ENCODE measurements at places on chromosomes 6 and 20.

DNA sequence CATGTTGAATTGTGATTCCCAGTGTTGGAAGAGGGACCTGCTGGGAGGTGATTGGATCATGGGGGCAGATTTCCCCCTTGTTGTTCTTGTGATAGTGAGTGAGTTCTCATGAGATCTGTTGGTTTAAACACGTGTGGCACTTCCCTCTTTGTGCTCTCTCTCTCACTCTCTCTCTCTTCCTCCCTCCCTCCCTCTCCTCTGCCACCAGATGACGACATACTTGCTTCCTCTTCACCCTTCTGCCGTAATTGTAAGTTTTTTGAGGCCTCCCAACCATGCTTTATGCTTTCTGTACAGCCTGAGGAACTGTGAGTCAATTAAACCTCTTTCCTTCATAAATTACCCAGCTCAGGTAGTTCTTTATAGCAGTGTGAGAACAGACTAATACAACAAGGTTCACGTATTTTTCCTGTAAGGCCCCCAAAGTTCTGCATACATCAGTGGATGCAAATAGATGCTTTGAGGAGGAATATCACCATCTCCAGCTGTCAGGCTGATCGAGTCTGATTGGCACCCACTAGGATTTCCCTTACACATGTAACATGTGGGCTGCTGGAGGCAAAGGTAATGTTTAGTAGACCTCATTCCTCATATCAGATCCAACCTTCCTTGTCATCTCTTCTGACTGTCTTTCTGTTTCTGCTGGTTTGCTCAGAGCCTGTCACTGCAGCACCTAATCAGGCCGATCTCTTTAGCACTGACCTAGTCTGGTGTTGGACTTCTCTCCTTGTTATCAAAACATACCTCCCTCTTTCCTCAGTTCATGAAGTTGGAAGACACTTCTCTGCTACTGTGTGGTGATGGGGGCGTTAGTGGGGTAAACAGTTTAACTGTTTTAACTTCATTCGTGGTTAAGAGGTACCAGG is 54.3 kb upstream of the BACH2 start:
- peaks cover 61% of the 10 kb centered on the region for H3K4me1 ChIP-seq
- peak overlapping the region; percentile 61 for H3K4me3 ChIP-seq
- peaks cover 3% of the 10 kb centered on the region for H3K36me3 ChIP-seq
- H3K27me3 ChIP-seq, result no peaks in the 10 kb centered on the region
- peak overlapping the region; percentile 98 for H3K27ac ChIP-seq

GRCh38 chr20:43744151-43744611 is 17.4 kb upstream of the GTSF1L start:
- no peak overlapping the region for H3K27ac ChIP-seq
- peak; percentile 46 for DNase-seq
- H3K36me3 ChIP-seq, result no peaks in the 10 kb centered on the region
- peaks cover 15% of the 10 kb centered on the region for H3K4me1 ChIP-seq
- H3K27me3 ChIP-seq, result peaks cover 11% of the 10 kb centered on the region

- peaks cover 44% of the 10 kb centered on the region for H3K4me1 ChIP-seq
- peak; percentile 37 for DNase-seq
- no peak overlapping the region for H3K4me3 ChIP-seq
Observed at GRCh38 chr20:44496976-44497375, 21.3 kb downstream of the TTPAL start.

GRCh38 chr6:136405420-136406029 is 115.9 kb upstream of the BCLAF1 start:
- H3K27ac ChIP-seq, result no peak overlapping the region
- no peaks in the 10 kb centered on the region for H3K36me3 ChIP-seq
- H3K4me3 ChIP-seq, result no peak overlapping the region

- H3K27me3 ChIP-seq, result peaks cover 2% of the 10 kb centered on the region
- H3K4me1 ChIP-seq, result no peaks in the 10 kb centered on the region
- no peak for DNase-seq
- no peak overlapping the region for H3K4me3 ChIP-seq
Observed at GRCh38 chr6:152572338-152573088, 64.6 kb downstream of the SYNE1 start.

GRCh38 chr6:722608-723007 is 29.7 kb upstream of the EXOC2 start:
- no peak overlapping the region for H3K27ac ChIP-seq
- no peak overlapping the region for H3K4me3 ChIP-seq
- H3K36me3 ChIP-seq, result no peaks in the 10 kb centered on the region
- no peak for DNase-seq
- H3K4me1 ChIP-seq, result peaks cover 3% of the 10 kb centered on the region
- H3K27me3 ChIP-seq, result peaks cover 5% of the 10 kb centered on the region

DNA sequence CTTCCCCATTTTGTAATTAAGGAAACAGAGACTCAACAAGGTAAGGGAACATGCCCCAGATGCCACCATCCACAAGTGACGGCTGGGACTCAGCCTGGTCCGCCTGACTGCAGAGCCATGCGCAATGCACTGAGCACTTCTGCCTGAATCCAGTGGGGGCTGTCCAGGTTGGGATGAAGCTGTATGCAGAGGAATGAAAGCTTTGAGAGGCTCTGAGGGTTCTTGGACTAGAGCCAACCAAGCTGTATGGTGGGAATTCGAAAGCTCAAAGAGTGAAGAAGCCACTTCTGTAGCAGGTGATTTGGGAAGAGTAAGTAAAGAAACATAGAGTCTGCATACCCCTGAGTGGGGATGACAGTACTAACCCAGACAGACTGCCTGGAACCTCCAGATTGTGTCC is 127.6 kb upstream of the AKAP12 start:
- H3K27me3 ChIP-seq, result peaks cover 4% of the 10 kb centered on the region
- H3K27ac ChIP-seq, result no peak overlapping the region
- no peaks in the 10 kb centered on the region for H3K36me3 ChIP-seq
- no peak for DNase-seq
- H3K4me3 ChIP-seq, result no peak overlapping the region
- H3K4me1 ChIP-seq, result no peaks in the 10 kb centered on the region

Measured in activated naive CD8-positive, alpha-beta T cell treated with anti-CD3 and anti-CD28 coated beads, Interleukin-2, amount 50 U/mL, for 24 hours (primary cell).